ENCODE measurements at places on chromosomes 6 and 20.

GRCh38 chr6:144737998-144738397 is 452.9 kb downstream of the UTRN start:
- DNase-seq: no peak

GRCh38 chr6:26205625-26206574 is 118.7 kb downstream of the HFE start:
- DNase-seq: no peak

DNA sequence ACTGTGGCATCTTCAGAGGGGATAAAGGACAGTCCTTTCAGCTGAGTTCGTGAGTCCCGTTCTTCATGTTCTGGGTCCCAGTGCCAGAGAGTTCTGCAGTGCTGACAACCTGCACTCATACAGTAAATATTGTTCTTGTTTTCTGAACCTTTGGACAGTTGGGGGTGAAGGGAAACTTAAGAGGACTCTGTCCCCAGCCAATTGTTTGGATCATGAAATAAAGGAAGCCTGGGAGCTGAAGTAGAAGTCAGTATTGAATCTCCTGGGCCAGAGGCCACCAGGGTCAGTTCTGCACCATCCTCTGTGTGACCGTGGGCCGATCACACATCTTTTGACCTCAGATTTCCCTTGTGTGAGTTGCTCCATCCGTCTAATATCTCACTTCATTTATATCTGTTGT is 3.2 kb downstream of the SLC2A12 start:
- no peak for DNase-seq

DNA sequence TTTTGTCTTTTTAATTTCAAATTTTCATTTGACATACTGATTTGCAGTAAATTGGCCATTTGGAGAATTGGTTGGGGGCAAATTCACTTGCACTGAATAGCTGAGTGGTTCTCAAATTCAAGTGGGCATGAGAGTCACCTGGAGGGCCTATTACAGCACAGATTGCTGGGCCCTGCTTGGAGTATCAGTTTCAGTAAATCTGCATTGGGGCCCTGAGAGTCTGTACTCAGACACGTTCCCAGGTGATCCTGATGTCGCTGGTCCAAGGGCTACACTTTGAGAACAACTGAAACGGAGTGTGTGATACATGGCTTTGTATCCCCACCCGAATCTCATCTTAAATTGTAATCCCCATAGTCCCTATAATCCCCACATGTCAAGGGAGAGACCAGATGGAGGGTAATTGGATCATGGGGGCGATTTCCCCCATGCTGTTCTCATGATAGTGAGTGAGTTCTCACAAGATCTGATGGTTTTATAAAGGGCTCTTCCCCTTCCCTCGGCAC is 115.9 kb downstream of the KLHL32 start:
- no peak for DNase-seq

DNA sequence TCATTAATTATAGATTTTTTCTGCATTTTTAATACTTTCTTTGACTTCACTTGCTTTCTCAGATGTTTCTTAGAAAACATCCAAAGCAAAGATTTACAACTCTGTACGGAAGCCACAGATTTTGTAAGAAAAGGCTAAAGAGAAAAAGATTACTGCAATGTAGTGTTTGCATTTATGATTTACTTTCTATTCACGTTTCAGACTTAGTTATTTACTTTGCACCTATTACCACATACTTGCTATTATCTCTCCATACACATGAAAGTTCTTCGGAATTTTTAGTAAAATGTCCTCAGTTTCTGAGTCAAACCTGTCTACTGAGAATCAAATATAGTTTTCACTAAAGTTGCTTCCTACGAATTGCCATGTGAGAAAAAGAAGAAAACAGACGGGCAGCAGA is 22.2 kb upstream of the PHACTR2 start:
- DNase-seq: no peak

GRCh38 chr6:155628306-155628705 is 172.7 kb upstream of the NOX3 start:
- DNase-seq: no peak

DNA sequence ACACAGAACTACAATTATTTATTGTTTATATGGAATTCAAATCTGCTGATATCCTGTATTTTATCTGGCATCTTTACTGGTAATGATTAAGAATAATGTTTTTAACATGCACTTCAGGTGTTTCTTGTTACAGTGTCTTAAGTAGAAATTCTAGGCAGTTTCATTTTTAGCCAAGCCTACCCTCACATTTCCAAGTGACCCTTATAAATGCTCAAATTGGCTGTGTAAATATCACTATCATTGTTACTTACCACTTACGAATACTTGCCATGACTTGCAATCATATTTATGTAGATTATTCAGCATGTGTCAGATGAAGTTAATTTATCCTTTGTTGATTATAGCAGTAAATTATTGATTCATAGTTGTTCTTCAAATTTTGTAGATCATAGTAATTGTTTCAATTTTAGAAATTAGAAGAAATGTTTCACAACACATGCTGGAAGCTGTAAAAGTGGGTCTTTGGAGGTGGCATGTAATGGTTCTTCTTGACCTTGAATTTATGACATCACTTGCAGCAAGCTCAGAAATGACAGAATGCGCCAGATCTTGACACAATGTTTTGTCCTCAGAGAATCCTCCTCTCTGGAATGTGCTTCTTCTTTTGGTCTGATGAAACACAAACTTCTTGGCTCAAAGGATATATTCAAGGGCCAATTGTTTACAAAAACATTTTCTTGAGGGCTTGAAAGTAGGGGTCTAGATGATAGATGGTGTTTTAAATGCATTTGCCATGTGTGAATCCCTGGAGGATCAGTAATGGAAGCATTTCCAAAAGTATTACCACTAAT is 471.8 kb downstream of the COL12A1 start:
- DNase-seq: no peak

DNA sequence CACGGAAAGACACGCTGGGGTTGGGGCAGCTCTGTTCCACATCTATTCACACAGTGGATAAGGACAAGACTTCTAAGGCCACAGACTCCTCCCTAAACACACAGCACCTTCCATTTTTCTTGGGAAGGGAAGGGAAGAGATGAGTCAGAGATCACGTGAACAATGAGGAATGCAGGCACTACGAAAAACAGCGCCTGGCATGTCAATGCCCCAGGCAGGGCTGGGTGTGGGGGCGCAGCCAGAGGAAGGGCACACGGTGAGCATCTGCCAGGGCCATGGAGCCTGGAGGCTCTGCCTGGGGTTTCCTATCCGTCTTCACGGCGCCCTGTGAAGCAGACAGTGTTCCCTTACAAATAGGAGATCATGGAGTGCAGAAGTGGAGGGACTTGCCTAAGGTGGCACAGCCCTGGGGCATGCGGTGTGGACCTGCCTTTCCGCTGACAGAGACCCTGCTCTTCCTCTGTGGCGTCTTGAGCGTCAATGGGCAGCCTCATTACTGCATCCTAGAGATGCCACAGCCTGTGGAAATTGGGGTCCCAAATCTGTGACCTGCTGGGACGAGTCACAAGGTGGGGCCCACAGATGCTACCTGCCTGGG is 15.4 kb downstream of the UNC93A start:
- no peak for DNase-seq

DNA sequence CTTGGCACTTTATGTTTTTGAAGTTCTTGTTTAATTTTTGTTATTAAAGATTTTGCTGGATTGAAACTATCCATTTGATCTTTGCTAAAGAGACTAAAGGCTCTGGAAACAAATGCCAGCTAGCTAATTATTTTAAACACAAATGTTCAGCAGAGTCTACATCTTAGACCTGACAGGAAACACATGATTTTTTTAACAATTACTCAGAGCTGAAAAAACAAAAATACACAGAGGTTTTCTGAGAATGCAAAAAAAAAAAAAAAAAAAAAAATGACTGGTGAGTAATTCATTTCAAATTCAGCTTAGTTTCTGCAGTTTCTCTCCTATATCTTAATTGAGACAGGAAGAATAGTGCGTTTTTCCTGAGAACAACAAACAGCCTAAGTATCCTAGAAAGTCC is 448.0 kb downstream of the TENT5A start:
- no peak for DNase-seq

- no peak for DNase-seq
These were observed 35.8 kb downstream of the GCM1 start for GRCh38 chr6:53112871-53113270.

DNA sequence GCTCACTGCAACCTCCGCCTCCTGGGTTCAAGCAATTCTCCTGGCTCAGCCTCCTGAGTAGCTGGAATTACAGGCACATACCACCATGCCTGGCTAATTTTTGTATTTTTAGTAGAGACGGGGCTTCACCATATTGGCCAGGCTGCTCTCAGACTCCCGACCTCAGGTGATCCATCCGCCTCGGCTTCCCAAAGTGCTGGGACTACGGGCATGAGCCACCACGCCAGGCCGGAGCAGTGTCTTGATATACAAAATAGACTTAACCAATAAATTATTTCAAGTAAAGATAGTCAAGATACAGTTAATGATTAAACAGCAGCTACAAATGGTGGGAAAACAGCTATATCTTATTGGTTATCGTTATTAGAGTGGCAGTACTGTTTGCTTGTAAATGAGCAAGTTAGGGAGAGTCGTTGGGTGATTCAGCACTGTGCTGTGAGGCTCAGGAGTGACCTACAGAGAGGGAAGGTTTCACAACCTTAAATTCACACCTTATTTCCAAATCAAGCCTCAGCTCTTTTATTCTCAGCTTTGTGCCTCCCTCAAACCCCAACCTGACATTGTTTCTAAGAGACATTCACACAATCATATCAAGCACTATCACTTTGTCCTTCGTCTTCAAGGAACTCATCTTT is 1128.4 kb upstream of the MAP3K7 start:
- DNase-seq: no peak

GRCh38 chr6:16676978-16677377 is 84.3 kb downstream of the ATXN1 start:
- no peak for DNase-seq

GRCh38 chr6:149252622-149253021 is 64.9 kb upstream of the TAB2 start:
- DNase-seq: no peak

DNA sequence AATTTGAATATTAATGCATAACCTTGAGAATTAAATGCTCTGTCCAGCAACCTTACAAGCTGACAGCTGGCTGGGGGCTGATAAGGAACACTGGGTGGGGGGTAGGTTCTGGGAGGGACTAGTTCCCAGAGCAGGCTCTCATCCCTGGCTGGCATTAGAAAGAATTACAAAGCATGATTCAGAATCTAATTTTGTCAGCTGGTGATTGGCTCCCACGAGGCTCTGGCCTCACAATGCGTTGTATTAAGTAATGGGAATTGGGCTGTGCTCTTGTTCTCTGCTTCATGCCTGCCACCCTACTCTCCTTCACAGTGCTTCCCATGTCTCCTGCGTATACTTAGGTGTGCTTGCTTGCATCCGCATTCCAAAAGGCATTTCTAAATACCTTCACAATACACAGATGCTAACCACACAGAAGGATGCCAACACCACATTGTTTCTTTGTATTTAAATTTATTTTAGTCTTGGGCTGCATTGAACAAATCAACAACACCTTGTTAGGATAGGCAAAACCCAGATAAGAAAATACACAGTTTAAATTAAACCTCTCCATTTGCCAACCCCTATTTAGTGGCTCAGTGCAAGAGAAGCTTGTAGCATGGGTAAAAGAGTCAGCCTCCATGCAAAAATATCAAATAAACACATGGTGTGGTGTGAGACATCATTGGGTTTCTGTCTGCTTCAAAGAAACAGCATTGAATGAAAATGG is 434.5 kb upstream of the JAG1 start:
- no peak for DNase-seq

- no peak for DNase-seq
These were observed 437.4 kb upstream of the NRSN1 start for GRCh38 chr6:23688650-23689049.

DNA sequence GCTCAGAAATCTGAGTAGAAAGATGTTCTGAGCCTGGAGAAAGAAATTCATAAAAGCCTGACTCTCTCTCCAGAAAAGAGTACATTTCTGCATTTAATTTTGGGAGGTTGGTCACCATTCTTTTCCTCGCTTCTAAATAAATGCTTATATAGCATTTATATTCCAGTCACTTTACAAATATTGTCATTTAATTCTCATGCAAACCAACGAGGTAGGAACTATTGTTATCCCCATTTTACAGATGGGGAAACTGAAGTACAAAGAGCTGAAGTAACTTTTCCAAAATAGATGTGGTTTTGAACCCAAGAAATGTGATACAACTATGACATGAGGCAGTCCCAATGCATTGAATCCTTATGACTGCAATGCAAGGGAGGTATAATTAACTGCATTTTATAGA is 4.5 kb upstream of the TRIB3 start:
- DNase-seq: no peak

- DNase-seq: no peak
These were observed 55.9 kb downstream of the RREB1 start for GRCh38 chr6:7163661-7164071.

DNA sequence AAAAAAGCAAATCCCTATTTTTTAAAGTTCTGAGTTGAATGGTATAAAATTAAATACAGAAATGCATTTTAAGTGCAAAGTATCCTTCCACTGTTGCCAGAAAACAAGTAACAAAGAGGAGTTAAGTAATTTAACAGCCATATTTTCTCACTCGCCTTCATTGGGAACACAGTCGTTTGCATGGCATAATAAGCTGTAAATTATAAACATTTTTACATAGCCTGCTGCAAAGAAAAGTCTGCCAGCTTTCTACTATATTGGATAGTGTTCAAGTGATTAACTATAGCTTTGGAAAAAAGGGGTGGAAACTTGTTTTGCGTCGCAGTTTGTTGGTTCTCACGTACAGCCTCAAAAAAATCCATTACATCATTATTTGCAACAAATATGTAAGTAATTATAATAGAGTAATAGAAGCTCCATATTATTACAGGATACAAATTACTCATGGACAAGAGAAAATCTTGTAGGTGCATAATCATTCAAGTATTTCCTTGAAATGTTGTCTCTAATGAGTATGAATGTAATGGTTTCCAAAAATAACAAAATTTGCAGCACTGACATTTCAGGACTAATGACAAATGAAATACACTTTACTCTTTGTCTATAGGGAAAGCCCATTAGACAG is 139.3 kb downstream of the PDSS2 start:
- no peak for DNase-seq

DNA sequence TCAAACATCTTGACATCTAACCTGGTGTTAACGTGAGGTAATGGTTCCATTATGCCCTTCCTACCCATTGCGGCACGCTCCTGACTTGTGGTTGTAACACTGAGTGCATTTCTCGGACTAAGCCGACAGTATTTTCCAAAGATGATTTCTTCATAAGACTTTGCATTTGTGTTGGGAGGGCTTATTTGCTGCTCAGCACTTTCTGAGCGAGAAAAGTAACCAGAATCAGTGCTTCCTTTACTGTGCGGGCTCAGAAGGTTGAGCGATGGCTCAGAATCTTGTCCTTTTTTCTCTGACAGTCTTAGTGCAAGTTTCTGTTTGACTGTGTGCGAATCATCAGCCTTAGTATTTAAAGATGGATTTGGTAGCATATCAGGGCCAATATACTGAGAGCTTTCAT is 171.7 kb downstream of the HIVEP2 start:
- DNase-seq: no peak

- no peak for DNase-seq
These were observed 533 bp downstream of the CFB start for GRCh38 chr6:31946370-31946885.

- no peak for DNase-seq
These were observed 44.3 kb downstream of the TFAP2C start for GRCh38 chr20:56673450-56673849.

GRCh38 chr6:30097902-30098768 is 14.8 kb downstream of the TRIM31 start:
- DNase-seq: no peak

GRCh38 chr20:36018208-36018988 is 50.0 kb downstream of the CNBD2 start:
- DNase-seq: no peak
